Esophagus muscularis mucosa (tissue), 4 donors: ENCODE measurements at places on chromosomes 4 and X. TPM values are rescaled to one million over a fixed set of nuclear protein-coding genes. Genes with fewer than 3 reads are reported as not detected.

- DNase-seq: no peak
Measured at GRCh38 chrX:37380924-37381323, 31.8 kb downstream of the PRRG1 start.

SLC9B2 gene
- 12.9 TPM for total RNA-seq

CT55 gene
- not detected for total RNA-seq

UGT2A1 gene
- total RNA-seq: not detected

COL25A1 gene
- total RNA-seq: 1.0 TPM

KIF4A gene
- total RNA-seq: 0.33 TPM

- no peak for DNase-seq
Measured at GRCh38 chr4:18242919-18243693, 221.6 kb upstream of the LCORL start.

FAM200B gene
- total RNA-seq: 61.6 TPM

DNA sequence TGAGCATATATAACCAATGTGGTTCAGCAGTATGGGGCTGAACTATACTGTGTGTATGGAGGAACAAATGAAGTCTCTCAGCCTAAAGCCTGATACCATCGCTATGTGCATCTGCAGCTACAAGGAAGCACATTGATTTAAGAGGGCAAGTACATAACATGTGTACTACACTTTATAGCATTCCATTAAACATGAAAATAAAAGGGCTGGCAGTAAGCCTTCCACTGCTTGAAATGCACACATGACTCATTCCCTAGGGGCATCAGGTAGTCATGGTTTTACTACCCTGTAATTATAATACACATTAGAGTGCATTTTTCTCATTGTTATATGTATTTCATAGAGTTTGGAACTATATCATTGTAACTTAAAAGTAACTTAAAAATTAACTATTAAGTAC lies 51.2 kb downstream of the SMARCA1 start:
- DNase-seq: no peak

LRIT3 gene
- 0.39 TPM for total RNA-seq

- DNase-seq: no peak
Measured at GRCh38 chrX:29308726-29309125, 721.5 kb downstream of the IL1RAPL1 start.

GRCh38 chr4:163280703-163281519 lies 51.5 kb downstream of the NPY1R start:
- no peak for DNase-seq

DNA sequence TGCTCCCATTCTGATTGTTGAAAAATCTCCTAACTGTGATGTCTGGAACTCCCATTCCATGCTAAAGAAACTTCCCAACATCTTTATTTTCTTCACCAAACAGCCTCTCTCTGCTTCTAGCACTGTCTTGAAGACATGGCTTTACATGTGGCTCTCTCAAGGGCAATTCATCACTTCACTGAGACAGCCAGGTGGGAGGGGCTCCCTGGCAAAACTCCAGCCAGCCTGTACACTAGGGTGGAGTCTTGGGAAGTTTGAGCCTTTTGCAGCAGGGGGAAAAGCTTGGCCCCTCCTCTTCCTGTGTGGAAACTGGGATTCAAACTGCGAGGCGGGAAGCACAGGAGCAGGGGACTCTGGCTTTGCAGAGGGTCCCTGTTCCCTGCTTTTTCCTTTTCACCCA lies 130.5 kb upstream of the TTC29 start:
- no peak for DNase-seq

- no peak for DNase-seq
Measured at GRCh38 chr4:113173793-113174264, 124.4 kb downstream of the ANK2 start.

PRR27 gene
- total RNA-seq: not detected

GRCh38 chrX:68195561-68195960 lies 237.7 kb downstream of the OPHN1 start:
- DNase-seq: no peak

RHOXF2 gene
- not detected for total RNA-seq

EDA2R gene
- total RNA-seq: 5.2 TPM

DNA sequence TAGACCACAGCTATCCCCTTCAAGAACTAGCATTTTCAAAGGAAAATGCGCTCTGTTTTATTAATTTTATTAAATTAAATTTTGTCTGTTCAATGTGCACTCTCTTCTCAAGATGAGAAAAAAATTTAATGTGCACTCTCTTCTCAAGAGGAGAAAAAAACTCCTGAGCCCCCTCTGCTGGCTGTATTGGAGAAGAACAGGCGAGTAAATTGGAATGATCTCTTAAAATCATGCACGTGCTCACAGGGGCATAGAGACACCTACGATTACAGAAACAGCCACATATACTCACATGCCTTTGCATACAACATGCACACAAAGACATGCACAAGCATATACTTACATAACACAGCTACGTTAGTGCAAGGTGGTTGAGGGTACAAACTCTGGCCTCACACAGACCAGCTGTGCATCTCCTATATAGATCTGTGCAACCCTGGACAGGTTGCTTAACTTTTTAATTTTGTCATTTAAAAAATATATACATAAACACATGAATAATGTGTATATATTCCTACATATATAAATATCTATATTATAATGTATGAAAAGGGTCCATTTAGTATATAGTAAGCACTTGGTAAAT lies 176.2 kb upstream of the CXorf66 start:
- DNase-seq: no peak

- no peak for DNase-seq
Measured at GRCh38 chr4:56979421-56980072, 851 bp downstream of the POLR2B start.

DNA sequence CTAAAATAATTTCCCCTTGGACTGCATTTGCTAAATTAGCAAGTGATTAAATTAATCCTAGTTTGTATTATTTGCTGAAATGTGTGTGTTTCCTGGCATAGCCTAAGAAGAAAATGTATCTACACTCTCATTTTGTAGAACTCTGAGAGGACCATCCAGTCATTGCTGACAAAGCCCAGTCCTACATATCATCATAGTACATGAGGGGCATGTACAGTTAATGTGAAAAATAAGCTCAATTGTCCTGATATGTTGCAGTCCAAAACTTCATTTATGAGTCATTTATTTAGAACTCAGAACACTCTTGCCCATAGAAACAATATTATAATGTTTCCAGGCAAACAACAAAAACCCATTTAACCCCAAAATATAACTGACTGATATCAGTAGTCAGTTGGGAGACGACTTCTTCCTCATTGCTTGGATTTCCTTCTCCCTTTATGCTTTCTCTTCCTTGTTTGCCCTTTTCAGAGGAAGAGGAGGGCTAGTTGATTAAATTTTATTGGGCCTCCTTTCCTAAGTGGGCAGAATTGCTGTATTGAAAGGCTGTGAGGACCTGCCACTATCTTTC lies 26.9 kb upstream of the BBS12 start:
- DNase-seq: no peak

DNA sequence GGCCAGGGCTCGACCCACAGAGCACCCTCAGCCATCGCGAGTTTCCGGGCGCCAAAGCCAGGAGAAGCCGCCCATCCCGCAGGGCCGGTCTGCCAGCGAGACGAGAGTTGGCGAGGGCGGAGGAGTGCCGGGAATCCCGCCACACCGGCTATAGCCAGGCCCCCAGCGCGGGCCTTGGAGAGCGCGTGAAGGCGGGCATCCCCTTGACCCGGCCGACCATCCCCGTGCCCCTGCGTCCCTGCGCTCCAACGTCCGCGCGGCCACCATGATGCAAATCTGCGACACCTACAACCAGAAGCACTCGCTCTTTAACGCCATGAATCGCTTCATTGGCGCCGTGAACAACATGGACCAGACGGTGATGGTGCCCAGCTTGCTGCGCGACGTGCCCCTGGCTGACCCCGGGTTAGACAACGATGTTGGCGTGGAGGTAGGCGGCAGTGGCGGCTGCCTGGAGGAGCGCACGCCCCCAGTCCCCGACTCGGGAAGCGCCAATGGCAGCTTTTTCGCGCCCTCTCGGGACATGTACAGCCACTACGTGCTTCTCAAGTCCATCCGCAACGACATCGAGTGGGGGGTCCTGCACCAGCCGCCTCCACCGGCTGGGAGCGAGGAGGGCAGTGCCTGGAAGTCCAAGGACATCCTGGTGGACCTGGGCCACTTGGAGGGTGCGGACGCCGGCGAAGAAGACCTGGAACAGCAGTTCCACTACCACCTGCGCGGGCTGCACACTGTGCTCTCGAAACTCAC lies 3.6 kb downstream of the MID1IP1 start:
- DNase-seq: no peak

CXCL8 gene
- not detected for total RNA-seq

- DNase-seq: no peak
Measured at GRCh38 chrX:9598344-9598743, 133.5 kb downstream of the TBL1X start.

CORIN gene
- 2.4 TPM for total RNA-seq

DNA sequence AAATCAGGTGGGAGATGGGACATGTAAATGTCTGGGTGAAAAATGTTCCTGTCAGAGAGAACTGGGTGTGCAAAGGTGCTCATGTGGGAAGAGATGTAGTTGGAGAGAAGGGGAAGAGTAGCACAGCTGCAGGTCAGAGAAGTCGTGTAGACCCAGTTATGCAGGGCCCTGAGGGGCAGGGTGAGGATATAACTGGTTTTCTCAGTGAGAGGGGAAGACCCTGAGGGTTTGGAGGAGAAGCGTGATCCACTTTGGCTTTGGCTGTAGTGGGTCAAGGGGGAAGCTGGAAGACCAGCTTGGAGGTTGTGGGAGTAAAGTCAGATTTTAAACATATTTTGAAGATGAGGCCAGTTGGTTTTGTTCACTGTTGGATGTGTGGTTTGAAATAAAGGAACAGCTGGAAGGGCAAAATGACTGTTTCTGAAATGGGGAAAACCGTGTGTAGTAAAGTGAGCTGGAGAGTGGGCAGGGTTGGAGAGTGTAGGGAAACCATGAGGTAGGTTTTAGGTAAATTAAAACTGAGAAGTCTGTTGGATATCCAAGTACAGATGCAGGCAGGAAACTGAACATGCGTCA lies 44.2 kb downstream of the NAP1L5 start:
- DNase-seq: no peak

DNA sequence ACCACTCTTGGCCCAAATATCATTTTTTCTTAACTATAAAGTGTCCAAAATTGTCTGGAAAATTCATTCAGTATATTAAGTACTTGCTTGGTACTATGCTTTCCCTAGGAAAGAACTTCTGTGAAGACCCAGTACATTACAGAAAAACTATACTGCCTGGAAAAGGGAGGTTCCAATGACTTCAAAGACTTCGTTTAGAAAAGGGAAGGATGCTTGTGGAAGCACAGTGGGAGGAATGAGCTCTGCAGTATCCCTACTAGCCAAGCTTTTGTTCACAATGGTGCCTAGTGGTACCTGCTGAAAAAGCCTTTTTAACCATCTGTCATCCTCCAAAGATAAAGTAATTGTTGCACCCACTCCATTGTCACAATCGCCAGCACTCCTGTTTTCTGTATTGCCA lies 7.2 kb downstream of the TEC start:
- no peak for DNase-seq

- DNase-seq: no peak
Measured at GRCh38 chr4:145511913-145512522, 30.4 kb downstream of the SMAD1 start.

- no peak for DNase-seq
Measured at GRCh38 chrX:139213241-139213709, 317.3 kb upstream of the F9 start.

MID2 gene
- 65.9 TPM for total RNA-seq

ZNF157 gene
- 0.42 TPM for total RNA-seq

GRCh38 chr4:1713003-1713851 lies 1.1 kb upstream of the SLBP start:
- no peak for DNase-seq

ODAPH gene
- not detected for total RNA-seq

GRCh38 chrX:18676470-18676869 lies 4.6 kb upstream of the RS1 start:
- no peak for DNase-seq

GRCh38 chrX:14903891-14904290 lies 30.7 kb downstream of the MOSPD2 start:
- no peak for DNase-seq
